Pulmonary artery endothelial cell (primary cell): ENCODE measurements at places on chromosomes 11 and 22. TPM values are rescaled to one million over a fixed set of nuclear protein-coding genes. Genes with fewer than 3 reads are reported as not detected.

Gene CENPM
- 22.1 and 35.4 TPM in 2 replicates for total RNA-seq

DNA sequence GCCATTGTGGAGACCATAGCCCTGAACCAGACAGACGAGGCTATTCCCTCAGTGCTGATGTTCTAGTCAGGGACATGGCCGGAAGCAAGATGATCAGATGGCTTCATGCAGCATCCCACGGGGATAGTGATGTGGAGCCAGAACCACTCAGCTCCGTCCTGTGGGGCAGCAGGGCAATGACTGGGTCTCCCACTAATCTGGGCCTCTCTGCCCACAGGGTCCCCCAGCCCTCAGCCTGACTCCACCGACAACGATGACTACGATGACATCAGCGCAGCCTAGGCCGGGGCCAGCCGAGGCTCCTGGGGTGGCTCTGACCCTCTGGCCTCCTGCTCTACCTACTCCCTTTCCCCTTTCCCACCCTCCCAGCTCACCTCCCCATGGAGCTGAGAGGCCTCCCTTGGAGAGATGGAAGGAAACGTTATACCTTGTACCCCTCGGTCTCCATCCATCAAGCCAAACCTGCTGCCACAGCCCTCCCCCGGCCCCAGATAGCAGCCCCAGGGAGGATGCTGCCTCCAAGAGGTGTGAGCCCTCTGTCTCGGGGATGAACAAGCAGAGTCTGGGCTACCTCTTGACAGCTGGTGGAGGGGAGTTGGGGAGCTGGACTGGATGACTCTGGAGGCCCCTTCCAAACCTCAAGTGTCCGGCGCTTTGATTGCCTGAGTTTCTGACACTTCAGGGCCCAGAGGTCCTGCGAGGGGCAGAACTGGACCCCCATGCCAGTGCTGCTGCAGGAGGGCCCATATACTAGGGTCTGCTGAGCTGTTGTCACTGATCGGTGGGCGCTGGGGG lies 47.8 kb downstream of the CD6 start:
- DNase-seq: no peak

GRCh38 chr22:24175160-24175808 lies 6.0 kb upstream of the SUSD2 start:
- DNase-seq: peak; percentile 43

- no peak for DNase-seq
These were observed at the start of gene C1QTNF4 for GRCh38 chr11:47593934-47594855. TSS of gene C1QTNF4 (minus strand) at chr11:47594411. CDS start at chr11:47590810, 3,601 bp downstream.

- DNase-seq: peak; percentile 39
These were observed 5.4 kb downstream of the TNRC6B start for GRCh38 chr22:40183029-40183581.
